ENCODE measurements at places on chromosomes 4 and X. TPM values are rescaled to one million over a fixed set of nuclear protein-coding genes. Genes with fewer than 3 reads are reported as not detected.

XPNPEP2 gene
- total RNA-seq, result not detected

HEPH gene
- total RNA-seq, result 1.8 TPM

TCEAL7 gene
- total RNA-seq, result 5.0 TPM

RAB41 gene
- total RNA-seq, result not detected

CT45A2 gene
- total RNA-seq, result not detected

UNC5C gene
- under 0.01 TPM for total RNA-seq

CFAP47 gene
- total RNA-seq, result 0.13 TPM

TRIM60 gene
- total RNA-seq, result not detected

NXF2 gene
- not detected for total RNA-seq

NDNF gene
- not detected for total RNA-seq

TRAM1L1 gene
- total RNA-seq, result 0.57 TPM

ZFP42 gene
- 0.07 TPM for total RNA-seq

SLC25A43 gene
- total RNA-seq, result 21.7 TPM

HTR2C gene
- total RNA-seq, result not detected

DIPK2B gene
- total RNA-seq, result 39.3 TPM

GC gene
- not detected for total RNA-seq

FRMD7 gene
- not detected for total RNA-seq

NR0B1 gene
- not detected for total RNA-seq

ARSJ gene
- 62.4 TPM for total RNA-seq

ZCCHC18 gene
- 1.7 TPM for total RNA-seq

PRKG2 gene
- not detected for total RNA-seq

MND1 gene
- 5.2 TPM for total RNA-seq

NEIL3 gene
- 14.1 TPM for total RNA-seq

MAGEB2 gene
- not detected for total RNA-seq

ATP2B3 gene
- not detected for total RNA-seq

GPR119 gene
- total RNA-seq, result not detected

AADAT gene
- 0.93 TPM for total RNA-seq

SYTL4 gene
- 20.1 TPM for total RNA-seq

GJB1 gene
- total RNA-seq, result not detected

ZMAT1 gene
- total RNA-seq, result 4.0 TPM

GPR143 gene
- total RNA-seq, result 3.3 TPM

DMP1 gene
- not detected for total RNA-seq

ADAD1 gene
- total RNA-seq, result not detected

BEX2 gene
- total RNA-seq, result 0.29 TPM

KIT gene
- 12.8 TPM for total RNA-seq

DCLK2 gene
- total RNA-seq, result 3.9 TPM

SHISA3 gene
- total RNA-seq, result 24.2 TPM

RBBP7 gene
- 179 TPM for total RNA-seq

TRIML2 gene
- not detected for total RNA-seq

GYG2 gene
- 0.14 TPM for total RNA-seq

PPP2R2C gene
- total RNA-seq, result under 0.01 TPM

DKK2 gene
- 6.0 TPM for total RNA-seq

ZNF630 gene
- total RNA-seq, result 0.50 TPM
